Inflammatory macrophage treated with lipopolysaccharide for 4 hours (primary cell): ENCODE measurements at places on chromosomes 16 and 17.

DNA sequence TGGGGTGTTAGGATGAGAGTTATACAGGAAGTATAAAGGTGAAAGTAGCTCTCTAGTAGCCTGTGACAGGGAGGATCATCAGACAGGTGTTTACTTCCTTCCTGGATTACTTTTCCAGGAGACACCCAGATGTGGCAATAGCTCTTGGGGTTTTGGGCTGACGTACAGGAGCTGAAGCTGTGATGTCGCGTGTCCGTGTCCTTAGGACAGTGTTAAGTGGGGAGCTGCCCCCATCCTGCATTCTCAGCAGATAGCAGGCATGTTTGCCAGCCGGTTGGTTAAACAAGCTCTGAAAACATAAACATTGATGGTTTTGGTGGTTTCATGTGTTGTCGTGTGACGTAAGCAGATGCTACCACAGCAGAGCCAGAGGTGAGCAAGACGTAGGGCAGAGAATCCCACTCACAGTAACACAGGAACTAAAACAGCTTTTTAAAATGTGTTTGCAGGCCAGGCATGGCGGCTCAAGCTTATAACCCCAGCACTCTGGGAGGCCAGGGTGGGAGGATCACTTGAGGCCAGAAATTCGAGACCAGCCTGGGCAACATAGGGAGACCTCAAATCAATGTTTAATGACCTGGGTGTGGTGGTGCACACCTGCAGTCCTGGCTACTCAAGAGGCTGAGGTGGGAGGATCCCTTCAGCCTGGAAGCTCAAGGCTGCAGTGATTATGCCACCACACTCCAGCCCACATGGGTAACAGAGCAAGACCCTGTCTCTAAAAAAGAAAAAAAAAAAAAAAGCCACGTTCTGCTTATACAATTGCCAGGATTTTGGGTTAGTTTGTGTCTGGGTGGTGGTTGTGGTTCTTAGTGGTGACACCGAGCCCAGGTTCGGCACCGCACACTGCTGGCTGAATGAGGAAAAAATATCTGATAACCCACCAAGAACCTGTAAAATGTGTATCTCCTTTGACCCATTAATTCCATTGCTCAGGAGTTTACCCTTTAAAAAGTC, 18.2 kb upstream of the IL17C start:
- no peak for DNase-seq

DNA sequence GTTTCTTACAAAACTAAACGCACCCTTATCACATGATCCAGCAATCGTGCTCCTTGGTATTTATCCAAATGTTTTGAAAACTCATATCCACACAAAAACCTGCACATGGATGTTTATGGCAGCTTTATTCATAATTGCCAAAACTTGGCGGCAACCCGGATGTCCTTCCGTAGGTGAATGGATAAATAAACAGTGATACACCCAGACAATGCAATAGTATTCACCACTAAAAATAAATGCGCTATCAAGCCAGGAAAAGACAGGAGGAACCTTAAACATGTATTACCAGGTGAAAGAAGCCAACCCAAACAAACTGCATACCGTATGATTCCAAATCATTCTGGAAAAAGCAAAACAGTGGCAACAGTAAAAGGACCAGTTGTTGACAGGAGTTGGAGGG, 10.0 kb downstream of the SPATA32 start:
- no peak for DNase-seq

GRCh38 chr17:81832608-81833159, 407 bp downstream of the MCRIP1 start:
- peak; percentile 36 for DNase-seq

DNA sequence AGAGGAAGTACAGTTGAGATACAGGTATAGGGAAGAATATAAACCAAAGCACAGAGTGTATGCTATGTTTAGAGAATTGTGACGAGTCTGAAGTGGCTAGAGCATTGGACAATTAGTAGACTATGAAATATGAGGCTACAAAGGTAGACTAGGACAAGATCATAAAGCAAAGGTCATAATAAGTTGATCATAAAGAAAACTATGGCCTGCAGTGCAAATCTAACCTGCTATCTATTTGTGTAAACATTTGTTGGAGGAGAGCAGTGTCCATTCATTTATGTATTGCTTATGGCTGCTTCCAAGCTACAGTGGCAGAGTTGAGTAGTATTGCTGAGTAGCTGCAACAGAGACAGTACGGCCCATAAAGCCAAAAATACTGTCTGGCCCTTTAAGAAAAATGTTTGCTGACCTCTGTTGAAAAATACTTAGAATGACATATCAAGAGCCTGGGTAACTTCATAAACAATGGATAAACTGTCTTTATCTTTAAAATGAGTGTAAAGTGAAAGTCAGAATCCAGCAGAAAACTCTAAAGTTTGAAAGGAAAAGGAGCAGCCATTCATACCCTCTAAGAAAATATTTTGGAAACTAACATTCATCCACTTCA, 14.5 kb upstream of the OR1E2 start:
- no peak for DNase-seq

- no peak for DNase-seq
These were observed 29.4 kb upstream of the PRKCA start for GRCh38 chr17:66272811-66273585.

- DNase-seq = no peak
These were observed 18.7 kb downstream of the LRRC75A start for GRCh38 chr17:16473044-16474011.

- DNase-seq = no peak
These were observed 11.6 kb downstream of the CUEDC1 start for GRCh38 chr17:57943645-57944044.

DNA sequence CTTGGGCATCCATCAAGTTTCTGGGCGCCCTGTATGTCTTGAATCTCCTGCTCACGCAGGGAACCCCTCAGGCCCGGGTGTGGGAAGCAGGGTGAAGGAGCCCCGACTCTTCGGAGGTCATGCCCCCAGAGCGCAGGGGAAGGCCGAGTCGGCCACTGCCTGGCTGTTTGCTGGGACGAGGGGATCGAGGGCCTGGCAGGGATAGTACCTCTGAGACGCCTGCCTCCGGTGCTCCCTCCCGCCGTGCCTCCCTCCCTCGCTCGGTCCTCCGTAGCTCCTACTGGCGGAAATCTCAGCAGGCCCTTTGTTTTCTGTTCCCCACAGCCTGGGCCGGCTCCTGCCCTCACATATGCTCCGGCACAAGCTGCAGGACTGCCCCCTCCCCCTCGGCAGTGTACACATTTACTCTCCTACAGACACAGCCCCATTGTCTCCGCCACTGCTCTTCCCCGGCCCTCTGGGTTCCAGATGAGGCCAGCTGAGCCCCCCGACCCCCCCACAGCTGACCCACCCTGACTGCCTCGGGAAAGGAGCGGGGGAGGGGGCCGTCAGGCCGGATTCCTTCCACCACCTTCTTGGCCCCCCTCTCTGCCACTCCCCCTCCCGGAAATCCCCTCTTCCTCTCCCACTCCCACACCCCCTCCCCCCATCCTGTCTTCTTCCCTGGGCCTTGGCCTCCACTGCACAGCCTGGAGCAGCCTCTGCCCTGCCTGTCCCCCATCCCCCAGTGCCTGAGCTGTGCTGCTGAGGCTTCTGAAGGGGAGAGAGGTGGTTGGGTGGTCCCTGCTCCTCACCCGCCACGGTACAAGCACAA, 1.4 kb downstream of the TRAF4 start:
- DNase-seq = peak; percentile 16

DNA sequence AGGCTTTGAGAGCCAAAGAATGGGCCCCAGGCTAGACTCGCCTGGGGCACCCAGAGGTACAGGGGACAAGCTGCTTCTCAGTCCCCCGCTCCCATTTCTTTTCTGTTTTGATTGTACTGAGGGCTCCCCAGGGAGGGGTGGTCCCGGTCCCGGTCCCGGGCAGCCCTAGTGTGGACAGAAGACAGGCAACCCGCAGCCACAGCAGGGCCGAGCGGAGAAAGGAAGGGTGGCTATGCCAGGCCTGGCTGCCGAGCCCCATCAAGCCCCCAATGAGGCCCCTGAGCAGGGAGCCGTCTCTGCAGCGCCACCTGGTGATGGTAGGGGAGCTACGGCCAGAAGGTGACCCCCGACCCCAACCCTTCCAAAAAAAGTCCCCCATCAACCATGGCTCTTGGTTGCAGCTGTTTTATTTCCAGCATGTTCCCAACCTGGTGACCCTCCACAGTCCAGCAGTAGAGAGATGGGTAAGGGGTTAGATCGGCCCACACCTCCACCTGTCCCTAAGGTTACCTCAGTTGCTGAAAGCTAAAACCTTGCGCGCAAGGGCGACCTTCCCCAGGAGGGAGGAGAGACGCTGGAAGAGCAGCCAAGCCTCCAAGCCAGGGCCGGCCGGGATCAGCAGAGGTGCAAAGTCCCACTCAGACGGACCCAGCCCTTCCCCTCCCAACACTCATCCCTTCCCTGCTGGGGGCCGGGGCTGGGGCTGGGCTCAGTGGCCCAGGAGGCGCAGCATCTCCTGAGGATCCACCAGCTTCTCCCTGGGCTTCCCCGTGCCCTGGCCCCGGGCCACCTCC, 2.6 kb upstream of the GRIN2C start:
- peak; percentile 51 for DNase-seq

DNA sequence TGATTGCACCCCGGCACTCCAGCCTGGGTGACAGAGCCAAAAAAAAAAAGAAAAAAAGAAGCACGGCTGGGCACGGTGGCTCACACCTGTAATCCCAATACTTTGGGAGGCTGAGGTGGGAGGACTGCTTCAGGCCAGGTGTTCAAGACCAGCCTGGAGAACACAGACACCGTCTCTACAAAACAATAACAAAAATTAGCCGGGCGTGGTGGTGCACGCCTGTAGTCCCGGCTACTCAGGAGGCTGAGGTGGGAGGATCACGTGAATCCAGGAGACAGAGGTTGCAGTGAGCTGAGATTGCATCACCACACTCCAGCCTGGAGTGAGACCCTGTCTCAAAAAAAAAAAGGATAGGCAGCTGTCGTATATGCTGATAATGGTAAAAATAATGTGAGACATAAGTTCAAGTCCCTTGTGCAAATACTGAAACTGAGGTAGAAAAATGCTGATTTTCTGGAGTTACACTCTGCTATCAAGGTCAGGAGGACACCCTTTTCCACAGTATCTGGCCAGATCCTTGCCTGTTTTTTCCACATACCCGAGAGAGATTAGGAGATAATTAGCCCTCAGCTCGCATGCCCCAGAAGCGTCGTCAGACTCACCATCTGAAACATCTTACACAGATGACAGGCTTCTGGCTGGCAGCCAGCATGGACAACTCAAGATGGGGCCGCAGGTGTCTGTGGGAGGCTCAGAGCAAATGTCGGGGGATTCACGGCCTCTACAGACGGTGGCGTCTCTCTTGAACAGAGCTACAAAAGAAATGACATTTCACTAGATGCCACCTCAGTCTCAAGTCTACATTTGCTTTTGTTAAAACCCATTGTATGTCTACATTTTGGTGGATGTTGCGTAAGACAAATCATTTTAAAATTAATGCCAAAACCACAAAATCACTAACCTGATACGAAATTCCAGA, 36.8 kb downstream of the WDR45B start:
- no peak for DNase-seq

- no peak for DNase-seq
These were observed 31.0 kb upstream of the CNEP1R1 start for GRCh38 chr16:49994006-49994405.

DNA sequence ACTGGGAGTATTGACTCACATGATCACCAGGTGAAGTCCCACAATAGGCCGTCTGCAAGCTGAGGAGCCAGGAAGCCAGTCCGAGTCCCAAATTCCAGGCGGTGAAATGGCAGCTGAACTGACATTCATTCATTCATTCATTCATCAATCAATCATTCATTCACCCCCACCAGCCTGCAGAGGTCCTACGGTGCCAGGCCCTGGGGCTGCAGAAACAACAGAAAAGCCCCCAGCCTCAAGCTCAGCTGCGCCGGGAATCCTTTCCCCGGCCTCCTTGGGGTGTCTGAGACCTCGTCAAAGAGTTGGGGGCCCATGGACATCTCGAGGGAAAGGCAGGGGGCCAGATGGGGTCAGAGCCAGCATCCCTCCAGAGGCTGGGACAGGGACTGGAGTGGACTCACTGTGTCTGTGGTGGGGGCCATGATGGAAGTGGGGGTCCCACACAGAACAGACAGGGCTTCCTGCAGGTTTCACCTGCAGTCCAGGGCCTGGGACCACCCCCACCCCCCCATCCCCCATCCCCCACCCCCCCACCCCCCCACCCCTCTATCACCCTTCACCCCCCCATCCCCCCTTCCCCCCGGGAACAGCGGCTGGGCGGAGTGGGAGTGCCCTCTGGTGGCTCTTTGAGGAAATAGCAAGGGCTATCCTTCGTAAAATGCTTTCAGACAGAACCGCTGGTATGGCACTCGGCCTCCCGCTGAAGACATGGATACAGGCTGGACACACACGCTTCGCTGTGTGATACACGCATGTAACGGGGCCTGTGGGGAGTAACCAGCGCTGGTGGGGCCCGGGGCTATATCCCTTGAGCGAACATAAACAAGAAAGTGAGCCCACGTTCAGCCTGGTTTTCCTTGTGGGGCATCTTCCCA, 8.5 kb upstream of the ZC3H18 start:
- peak; percentile 12 for DNase-seq

GRCh38 chr17:9865586-9865985, 39.5 kb downstream of the RCVRN start:
- peak; percentile 33 for DNase-seq

- no peak for DNase-seq
These were observed 217.0 kb upstream of the CIBAR2 start for GRCh38 chr16:85329059-85329812.

- peak; percentile 94 for DNase-seq
These were observed 17.8 kb upstream of the NAGLU start for GRCh38 chr17:42518046-42518754.

DNA sequence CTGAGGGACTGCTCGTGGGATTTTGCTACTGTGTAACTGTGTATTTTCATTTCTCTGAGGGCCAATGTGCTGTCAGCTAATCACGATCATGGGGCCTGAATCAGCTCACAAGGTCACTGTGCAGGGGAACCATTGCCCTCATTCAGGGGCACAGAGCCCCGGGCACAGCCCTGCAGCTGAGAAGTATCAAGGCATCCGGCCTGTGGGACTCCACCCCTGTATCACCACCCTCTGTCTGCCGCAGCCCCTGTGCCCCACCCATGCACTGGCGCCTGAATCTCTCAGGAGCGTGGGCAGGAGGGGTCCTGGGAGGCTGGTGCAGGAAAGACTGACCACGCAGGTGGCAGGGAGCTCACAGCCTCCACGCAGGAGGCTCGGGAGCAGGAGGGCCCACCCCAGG, 43.4 kb upstream of the RASD1 start:
- DNase-seq = no peak

GRCh38 chr16:19840524-19841110, 44.0 kb downstream of the GPRC5B start:
- no peak for DNase-seq

GRCh38 chr17:7019839-7020519, 2.9 kb upstream of the BCL6B start:
- no peak for DNase-seq

GRCh38 chr17:2475056-2475455, 36.6 kb downstream of the METTL16 start:
- no peak for DNase-seq
